Heart right ventricle (tissue), 16 donors: ENCODE measurements at places on chromosomes 2 and 18. TPM values are rescaled to one million over a fixed set of nuclear protein-coding genes. Genes with fewer than 3 reads are reported as not detected.

The PLEKHH2 gene
- polyA plus RNA-seq = 1.4 TPM

DNA sequence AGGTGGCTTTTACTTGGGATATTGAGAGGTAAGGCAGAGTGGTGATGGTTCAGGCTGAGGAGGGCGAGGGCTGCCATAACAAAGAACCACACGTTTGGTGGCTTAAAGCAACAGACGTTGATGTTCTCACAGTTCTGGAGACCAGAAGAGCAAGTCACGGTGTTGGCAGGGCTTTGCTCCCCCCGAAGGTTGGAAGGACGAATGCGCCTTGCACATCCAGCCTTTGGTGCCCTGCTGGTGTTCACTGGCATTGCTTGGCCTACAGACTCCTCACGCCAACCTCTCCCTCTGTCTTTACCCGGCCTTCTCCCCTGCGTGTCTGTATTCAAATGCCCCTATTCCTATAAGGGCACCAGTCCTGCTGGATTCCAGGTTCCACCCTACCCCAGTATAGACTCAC, 125.4 kb downstream of the TPO start:
- no peak for DNase-seq

- DNase-seq = peak; percentile 50
Observed at GRCh38 chr18:10482985-10483949, 28.8 kb downstream of the APCDD1 start.

DNA sequence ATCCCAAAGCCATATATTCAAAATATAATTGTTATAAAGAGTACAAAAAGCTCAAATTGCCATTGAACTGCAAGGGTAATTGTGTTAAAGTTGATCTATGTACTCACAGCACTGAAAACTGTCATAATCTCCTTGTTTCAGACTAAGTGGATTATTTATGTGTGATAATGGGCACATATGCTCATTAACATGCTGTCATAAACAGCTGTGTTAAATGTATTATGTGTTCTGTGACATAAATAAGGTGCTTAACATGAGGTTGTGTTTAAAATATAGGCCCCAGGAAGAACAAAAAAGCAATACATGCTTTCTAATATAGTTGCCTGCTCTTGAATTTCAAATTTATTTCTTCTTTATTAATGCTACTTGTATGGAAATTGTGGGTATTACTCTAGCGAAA, 409.5 kb downstream of the DCC start:
- no peak for DNase-seq

DNA sequence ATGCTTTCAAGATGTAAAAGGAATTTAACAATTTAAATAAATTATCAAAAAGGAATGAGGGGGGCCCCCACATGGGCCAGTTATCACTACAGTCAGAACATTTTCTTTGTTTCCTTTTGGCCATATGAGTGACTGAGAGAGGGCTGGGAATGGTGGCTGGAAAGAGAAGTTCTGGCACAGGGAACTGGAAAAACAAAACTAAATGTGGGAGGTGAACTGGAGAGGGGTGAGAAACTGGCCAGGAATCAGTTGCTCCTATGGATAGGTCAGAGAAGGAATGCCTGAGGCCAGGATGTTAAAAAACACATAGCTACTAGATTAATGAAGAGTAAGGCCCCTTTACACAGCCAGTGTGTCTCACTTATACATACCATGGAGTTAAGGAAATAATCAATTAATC, 121.0 kb downstream of the RBMS1 start:
- DNase-seq = no peak
